ENCODE measurements at places on chromosomes 2 and 18.
A peak's percentile ranks its signal among the peaks of the same experiment; 100 is the strongest.

DNA sequence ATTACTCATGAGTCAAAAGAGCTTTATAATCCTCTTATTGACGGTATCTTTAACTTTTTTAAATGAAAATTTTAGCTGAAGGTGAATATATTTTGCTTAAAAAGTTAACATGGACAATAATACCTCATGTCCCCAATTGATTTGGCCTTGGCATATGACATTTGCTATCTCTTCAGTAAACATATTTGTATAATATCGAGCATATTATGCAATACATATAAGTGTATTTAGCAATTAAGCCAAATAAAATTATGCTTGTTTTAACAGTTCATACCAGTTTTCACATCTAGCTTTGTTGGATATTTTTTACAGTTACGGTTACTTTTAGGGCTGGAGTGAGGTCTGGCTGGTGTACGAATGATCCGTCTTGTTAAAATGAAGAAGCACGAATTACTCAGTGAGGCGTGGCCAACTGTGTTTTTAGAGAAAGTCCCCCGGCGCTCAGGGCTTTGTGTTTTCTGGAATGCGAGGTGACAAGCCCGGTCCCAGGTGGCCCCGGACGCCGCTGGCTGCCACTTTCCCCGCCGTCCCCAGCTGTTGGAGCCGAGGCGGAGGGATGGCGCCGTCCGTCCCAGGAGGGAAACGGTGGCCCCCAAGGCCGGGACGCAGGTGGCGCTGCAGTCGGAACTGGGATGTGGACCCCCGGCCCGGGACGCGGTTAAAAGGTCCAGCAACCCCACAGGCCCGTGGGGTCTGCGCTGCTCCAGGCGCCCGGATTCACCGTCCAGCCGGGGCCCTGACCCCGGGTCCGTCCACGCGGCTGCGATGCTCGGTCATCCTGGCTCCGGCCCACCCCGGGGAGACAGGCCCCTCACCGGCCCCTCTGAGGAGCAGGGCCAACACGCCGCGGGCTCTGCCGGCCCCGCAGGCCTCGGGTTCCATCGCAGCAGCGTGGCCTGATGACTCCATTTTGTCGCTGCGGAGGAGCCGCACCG lies 41.3 kb downstream of the TMEM18 start:
- DNase-seq, result no peak

- peak; percentile 37 for DNase-seq
Observed at GRCh38 chr2:197500503-197501131, 438 bp downstream of the HSPE1 start.

DNA sequence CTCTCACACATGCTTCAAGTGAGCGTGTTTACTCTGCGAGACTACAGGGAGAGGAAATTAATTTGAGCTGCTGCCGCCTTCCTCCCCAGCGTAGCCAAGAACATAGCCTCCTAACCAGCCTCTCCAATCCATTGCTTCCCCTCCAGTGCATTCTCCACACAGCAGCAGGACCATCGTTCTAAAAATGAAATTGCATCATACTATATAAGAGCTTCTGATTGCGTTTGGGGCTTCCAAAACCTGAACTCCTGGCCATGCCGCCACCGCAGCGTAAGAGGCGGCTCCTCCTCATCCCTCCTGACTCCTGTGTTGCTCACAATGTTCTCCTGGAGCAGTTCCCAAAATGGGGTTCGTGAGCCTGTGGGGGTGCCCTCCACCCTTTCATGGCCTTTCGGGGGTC lies 142.1 kb downstream of the MYT1L start:
- no peak for DNase-seq

GRCh38 chr2:167196461-167197252 lies 308.4 kb downstream of the XIRP2 start:
- DNase-seq, result peak; percentile 26

DNA sequence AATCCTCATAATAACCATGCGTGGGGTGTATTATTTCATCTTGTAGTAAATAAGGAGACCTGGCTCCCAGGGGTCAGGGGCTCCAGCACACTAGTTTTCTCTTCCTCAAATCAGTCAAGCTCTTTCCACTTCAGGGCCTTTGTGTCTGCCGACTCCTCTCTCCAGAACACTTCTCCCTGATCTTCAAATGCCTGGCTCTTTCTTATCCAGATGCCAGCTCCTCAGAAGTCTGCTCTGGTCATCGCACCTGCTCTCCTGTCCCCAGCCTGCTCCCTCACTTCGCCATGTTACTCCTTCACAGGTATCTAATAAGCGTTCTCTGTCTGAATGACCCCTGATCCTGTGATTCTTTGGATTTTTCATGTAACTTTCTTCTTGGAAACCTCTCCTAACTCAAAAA lies 62.0 kb downstream of the GYPC start:
- no peak for DNase-seq

- no peak for DNase-seq
Observed at GRCh38 chr2:189426886-189427285, 14.4 kb upstream of the WDR75 start.

- no peak for DNase-seq
Observed at GRCh38 chr2:182049372-182050148, 63.9 kb downstream of the PPP1R1C start.

DNA sequence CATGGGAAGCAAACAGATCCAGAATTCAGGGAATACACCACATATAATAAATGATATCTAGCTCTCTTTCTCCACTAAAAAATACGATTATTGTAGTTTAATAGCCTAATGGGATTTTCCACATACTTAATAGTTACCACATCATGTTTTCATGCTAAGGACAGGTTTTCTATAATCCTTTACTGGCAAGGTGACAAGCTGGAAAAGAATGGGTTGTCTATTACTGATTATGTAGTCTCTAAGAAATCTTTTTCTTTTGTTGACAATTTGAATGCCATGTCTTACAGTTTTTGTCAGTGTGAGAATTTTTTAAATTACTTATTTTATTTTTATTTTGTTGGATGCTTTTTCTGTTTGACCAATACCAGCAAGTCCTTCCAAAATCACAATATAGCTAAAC lies 177.8 kb downstream of the GALNT13 start:
- no peak for DNase-seq

DNA sequence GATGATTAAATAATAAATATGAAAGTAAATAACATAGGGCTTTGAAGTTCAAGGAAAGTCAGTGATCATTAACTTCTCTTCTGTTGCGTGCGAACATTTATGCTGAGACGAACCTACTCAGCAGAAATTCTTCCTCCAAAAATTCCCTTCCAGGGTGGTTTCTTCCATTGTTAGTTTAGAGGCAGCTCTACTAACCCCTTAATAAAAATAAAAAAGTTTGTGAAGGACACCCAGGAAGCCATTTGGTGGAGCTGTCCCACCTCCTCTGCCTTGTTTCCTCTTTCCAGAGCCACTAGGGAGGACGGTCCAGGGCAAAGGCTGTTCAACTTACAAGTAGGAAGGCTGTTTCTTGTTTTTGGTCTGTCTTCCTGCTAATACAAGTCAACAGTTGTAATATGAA lies 2.1 kb upstream of the SMAD2 start:
- no peak for DNase-seq

- DNase-seq, result no peak
Observed at GRCh38 chr2:24115057-24115456, 8.1 kb downstream of the PFN4 start.

GRCh38 chr2:40363631-40364030 lies 88.3 kb downstream of the SLC8A1 start:
- peak; percentile 15 for DNase-seq

DNA sequence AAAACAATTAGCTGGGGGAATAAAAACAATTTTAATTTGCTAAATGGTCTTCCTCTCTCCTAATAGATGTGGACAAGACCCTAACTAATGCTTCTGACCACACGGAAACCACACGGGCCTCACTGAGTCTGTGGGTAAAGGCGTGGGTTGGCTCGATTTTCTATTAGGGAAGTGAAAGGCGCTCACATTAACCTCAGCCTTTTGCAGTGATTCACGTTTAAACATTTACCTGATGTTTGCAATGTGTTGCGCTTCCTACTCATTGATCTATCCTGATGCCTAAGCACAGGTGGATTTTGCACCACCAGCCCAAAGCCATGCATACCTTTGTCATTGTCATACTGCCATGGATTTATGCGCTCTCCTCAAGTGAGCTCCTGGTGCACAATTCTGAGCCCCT lies 35.6 kb upstream of the NRP2 start:
- no peak for DNase-seq

GRCh38 chr2:120539937-120540718 lies 194.2 kb downstream of the INHBB start:
- no peak for DNase-seq

DNA sequence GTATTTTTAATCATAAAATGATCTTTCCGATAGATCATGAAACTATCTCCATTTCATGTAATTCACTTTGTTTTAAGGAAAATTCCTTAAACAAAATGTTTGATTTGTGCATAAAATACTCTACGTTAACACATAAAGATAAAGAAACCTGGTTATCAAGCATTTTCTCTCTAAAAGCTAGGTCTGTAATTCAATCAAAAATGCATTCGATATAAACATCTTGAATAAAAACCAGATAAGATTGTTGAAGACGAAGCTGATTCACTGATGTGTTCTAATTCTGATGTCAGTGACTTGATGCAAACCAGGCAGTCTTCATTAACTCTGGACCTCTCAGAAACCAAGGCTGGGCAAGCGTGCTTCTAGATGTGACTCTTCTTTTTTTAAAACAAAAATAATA lies 245.2 kb downstream of the CTNNA2 start:
- no peak for DNase-seq
